ENCODE measurements at places on chromosomes 1 and 21.

DNA sequence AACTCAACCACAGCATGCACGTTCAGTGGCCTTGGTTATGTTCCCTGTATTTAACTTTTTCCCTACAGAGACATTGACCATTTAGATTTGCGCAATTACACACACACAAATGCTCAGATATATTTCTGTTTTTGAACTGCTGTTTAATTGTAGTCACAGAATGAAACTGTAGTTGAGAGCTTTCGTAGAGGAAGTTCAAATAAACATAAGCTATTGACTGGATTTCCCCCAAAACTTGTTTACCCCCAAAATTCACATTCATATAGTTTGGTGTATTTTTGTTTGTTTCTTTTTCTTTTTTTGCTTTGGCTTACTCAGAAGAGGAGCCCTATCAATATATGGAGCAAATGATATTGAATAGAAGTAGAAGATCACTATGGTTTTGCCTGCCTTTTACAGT, 921.0 kb downstream of the ADGRL2 start:
- DNase-seq: no peak

DNA sequence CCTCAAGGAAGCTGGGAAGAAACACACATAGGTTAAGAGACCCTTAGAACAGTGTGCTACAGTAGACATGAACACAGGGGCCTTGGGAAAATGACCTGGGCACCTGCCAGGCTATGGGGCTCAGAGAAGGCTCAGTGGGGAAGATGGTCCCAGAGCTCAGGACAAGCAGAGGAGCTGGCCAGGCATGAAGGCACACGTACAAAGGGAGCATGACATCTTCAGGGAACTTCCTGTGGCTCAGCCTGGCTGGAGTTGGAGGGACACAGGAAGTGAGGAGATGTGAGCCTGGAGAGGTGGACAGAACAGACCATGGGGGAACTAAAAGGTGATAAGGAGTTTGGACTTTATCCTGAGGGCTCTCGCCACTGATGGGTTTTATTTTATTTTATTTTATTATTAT, 3.8 kb upstream of the SLC50A1 start:
- DNase-seq: no peak

- no peak for DNase-seq
Measured at GRCh38 chr1:37958690-37959089, 11.8 kb upstream of the INPP5B start.

DNA sequence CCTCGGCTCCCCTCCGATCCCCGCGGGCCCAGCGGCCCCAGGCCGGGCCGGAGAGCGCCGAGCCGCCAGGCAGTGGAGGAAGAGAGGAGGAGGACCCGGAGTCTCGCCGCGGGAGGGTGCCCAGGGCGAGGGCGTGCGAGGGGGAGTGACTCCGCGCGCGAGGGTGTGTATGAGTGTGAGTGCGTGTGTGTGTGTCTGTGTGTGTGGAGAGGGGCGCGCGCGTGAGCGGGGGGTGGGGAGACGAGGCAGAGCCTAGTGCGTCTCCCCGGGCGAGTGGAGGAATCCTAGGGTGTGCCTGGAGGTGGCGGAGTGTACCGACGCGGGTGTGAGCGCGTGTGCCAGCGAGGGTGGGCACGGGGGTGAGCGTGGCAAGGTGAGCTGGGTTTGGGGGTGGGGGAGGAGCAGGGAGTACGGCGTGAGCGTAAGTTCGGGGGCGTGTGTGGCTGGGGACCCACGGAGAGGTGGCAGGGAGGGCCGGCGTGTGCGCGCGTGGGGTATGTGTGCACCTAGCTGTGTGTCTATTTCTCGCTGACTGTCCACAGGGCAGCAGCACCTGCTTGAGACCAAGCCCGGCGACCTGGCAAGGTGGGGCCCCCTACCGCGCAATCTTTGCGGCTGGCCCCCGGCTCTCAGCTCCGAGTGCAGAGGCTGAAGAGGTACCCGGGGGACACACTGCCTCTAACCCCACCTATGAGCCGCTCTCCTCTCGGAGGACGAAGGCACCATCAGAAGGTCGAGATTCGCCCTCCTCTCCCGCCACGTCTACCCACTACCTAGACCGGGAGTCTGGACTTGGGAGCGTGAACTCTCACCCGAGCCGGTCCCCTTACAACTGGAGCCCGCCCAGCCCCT, 784 bp upstream of the KCND3 start:
- no peak for DNase-seq

DNA sequence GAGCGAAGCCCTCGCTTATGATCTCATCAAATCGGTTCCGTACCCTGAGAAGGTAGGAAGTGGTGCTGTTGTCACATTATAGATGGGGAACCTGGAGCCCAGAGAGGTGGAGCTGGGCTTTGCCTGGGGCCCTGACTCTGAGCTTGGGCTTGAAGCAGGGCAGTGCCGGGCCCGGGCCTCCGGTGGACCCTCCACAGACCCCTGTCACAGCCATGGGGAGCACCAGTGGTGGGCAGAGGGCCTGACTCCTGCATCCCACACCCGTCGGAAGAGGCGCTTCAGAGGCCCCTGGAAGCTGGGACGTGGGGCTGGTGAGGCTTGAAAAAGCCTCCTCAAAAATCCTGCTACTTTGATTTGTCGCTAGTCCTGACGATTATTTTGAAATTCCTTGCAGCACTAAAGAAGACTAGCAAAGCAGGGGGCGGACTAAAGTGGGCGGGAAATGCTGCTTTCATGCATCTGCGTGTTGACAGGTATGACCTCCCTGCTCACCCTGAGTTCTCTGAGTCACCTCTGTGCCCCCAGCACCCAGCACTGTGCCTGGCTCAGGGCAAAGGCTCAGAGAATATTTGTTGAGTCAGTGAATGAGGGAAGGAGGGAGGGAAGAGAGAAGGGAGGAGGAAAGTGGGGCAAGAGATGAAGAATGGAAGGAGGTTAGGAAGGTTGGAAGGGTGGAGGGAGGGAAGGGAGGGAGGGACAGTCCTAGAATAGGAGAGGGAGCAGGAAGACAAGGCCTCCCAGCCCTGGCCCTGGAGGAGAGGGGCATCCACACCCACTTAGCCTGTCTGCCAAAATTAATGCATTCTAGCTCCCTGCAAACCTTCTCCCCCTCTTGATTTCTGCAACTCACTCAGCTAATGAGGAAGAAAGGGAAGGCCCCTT, 262.8 kb upstream of the VAMP3 start:
- DNase-seq: no peak

- DNase-seq: no peak
Measured at GRCh38 chr1:225825078-225825477, 15.2 kb downstream of the EPHX1 start.
